ENCODE measurements at places on chromosomes 5 and 9.

DNA sequence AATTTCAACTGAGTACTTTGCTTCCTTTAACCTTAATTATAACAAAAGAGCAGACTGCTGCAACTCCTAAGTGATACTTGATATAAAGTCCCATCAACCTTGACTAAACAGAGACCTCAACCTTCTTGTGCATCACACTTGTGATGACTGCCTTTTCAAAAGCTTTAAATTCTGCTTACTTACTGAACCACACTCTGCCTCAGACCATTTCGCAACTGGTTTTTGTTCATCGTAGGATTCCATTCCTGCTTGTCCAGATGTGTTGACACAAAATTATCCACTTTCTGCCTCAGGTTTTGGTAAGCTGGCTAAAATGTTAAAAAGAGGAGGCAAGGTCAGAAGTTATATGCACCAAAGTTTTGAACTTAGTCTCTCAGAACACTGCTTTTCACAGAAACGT lies 3.5 kb downstream of the BOD1 start:
- no peak for DNase-seq

GRCh38 chr5:150448952-150449516 lies 505 bp downstream of the RPS14 start:
- peak; percentile 53 for DNase-seq

DNA sequence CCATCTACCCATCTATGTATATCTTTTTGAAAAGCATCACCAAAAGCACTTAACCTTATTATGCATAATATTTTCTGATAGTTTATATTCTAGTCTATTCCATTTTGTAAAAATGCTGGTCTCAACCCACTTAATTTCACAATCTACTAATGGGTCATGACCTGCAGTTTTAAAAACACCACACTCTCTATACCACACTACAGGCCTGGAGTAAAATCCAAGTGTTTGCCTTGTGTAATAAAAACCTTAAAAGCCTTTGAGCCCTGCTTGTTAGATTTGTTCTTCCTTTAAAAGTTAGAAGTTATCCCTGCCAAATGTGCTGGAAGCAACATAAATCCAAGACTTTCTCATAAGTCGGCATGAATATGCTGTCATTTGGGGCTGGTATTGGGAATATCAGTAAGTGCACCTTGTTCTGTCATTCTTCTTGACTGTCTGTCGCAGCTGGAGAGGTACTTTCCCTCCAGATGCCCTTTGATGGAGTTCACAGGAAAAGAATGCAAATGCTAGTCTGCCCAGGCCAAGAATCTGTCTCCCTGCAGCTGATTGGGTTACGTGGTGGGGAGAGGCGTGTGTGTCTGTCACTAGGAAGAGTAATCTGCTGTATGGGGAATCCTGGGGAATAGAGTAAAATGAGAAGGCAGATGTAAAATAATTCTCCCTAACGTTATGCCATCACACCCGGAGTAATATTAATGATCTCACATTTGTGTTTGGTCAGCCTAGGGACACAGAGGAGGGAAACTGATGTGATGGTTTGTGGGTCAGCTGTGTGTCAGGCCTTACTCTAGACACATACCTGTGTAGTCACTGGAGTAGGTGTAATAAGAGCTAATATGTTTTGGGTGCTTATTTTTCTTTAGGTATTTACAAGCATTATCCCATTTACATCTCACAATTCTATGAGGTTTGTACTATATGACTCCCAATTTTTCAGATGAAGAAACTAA lies 79.4 kb downstream of the ZNF366 start:
- DNase-seq = no peak

DNA sequence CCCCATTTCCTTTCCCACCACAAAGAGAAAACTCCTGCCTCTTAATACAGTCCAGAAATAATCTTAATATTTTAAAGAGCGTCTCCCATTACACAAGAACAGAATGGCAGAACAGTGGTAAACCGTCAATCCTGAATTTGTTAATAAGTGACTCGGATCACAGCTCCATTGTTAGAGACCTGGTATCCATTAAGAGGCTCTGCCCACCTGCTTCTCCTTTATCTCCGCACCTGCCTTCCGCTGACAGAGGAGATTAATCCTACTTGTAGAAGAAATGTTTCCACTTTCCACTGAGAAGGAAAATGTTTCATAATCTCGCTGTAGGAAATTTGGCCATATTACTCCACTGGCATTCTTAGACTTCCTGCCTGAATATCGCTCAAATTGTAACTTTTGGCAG lies 1493.2 kb downstream of the MAT2B start:
- no peak for DNase-seq

- DNase-seq = peak; percentile 54
These were observed 12.6 kb downstream of the QSOX2 start for GRCh38 chr9:136232969-136233368.

DNA sequence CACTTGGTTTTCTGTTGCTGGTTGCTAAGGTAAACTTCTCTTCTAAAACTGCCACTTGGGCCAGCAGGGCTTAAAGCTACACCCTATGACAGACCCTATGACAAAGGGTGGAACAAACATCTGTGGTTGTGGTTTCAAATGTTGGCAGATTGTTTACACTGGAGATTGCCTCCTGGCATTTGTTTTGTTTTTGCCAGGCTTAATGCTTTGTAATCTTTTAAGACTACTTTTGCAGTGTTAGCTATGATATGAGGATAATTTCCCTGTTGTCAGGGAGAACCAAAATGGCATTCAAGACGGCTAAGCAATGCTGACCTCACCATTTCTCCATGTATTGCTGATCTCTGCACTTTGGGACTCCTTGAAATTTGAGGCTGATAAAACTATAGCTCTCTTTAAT lies 50.3 kb downstream of the MAMDC2 start:
- peak; percentile 17 for DNase-seq

- no peak for DNase-seq
These were observed 167.7 kb upstream of the LHFPL2 start for GRCh38 chr5:78816143-78816765.

DNA sequence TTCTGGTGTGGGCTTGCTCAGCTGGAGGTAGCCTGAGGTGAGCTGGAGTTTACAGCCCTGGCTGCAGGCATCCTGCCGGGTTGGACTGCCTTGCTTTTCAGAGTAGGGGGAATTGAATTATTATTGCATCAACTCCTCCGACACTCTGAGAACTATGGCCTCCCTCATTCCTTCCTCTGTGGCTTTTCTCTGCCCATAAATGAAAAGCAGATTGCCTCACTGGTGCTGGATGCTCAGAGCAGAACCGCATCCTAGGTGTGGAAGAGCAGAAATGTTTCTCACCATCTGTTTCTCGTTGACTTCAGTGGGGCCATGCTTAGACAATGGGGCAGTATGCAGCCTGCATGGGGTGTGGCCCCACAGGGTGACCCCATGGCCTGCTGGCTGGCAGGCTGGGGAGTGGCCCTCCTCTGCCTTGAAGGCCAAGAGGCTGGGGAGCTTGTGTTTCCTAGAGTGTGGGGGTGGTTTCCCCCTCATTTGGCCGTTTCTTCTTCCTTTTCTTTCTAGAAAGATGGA lies 27.3 kb upstream of the TGFBI start:
- DNase-seq = no peak

- DNase-seq = no peak
These were observed 126.3 kb downstream of the C5orf15 start for GRCh38 chr5:133841831-133842750.

GRCh38 chr9:130499804-130500263 lies 55.1 kb downstream of the ASS1 start:
- DNase-seq = no peak

GRCh38 chr5:103503066-103503465 lies 59.5 kb downstream of the NUDT12 start:
- DNase-seq = no peak

- no peak for DNase-seq
These were observed 104.7 kb upstream of the PIK3R1 start for GRCh38 chr5:68110894-68111293.

GRCh38 chr5:159833846-159834245 lies 82.4 kb upstream of the ADRA1B start:
- no peak for DNase-seq

DNA sequence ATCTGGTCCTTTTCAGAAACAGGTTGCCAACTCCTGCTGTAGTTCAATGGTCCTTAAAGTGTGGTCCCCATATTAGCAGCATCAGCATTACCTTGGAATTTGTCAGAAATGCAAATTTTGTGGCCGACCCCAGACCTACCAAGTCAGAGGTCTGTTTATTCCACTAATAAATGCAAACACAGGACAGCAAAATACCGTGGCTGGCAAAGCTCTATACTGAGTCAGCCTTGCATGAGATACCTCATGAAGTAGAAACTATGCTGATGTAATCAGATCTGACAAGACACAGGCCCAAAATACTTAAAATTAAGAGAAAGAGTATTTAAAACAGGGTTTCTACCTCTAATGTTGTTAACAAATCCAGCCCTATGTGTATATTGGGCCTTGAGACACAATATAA lies 3.0 kb downstream of the GOLM1 start:
- DNase-seq = no peak

- DNase-seq = peak; percentile 57
These were observed 77.8 kb upstream of the SPIN1 start for GRCh38 chr9:88310310-88310980.

GRCh38 chr9:130937146-130938076 lies 1.6 kb downstream of the FIBCD1 start:
- no peak for DNase-seq

GRCh38 chr9:136695955-136696354 lies 8.7 kb upstream of the AGPAT2 start:
- no peak for DNase-seq

- no peak for DNase-seq
These were observed 89.0 kb downstream of the ASTN2 start for GRCh38 chr9:117325831-117326230.

DNA sequence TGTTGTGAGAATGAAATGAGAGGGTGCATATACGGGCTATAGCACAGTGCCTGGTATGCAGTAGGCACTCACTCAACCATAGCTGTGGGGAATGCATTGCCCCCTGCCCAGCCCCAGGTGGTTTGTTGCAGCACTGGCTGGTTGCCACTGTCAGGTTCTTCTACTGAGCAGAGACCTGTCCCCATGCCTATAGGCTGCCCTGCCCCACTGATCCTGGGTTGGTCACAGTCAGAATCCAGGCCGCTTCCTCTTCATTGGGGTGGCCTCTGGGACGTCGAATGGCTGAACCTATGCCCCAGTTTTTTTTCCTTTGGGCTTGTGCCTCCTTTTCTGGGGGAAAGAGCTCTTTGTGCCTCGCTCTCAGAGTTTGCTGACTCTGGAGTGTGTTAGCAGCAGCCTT lies 74.6 kb downstream of the RGS3 start:
- no peak for DNase-seq

- DNase-seq = peak; percentile 8
These were observed 825.0 kb downstream of the TLR4 start for GRCh38 chr9:118529210-118529609.

GRCh38 chr5:155293605-155294178 lies 280.1 kb downstream of the KIF4B start:
- DNase-seq = no peak

DNA sequence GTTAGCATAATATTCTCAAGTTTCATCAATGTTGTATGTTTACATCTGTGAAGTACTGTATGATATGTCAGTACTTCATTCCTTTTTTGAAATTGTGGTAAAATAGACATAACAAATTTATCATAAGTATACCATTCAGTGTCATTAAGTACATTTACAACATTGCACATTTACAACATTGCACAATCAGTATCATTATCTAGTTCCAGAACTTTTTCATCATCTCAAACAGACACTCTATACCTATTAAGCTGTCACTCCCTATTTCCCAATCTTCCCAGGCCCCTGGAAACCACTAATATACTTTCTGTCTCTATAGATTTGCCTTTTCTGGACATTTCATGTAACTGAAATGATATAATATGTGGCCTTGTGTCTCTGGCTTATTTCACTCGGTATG lies 75.1 kb upstream of the ATG10 start:
- DNase-seq = peak; percentile 14

DNA sequence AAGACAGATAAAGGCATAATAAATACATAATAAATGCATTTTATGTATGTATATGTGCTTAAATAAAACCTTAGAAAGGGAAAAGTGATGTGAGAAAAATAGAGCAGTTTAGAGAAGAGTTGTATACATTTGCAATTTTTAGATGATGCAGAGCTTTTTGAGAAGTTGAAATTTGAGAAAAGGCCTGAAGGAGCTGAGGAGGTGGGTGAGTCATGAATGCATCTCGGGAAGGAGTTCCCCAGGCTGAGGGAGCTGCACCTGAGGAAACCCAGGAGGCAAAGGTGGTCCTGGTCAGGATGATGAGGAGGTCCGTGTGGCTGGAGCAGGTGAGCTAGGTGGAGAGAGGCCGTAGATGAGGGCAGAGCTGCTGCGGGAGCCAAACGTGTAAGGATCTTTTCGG lies 17.4 kb upstream of the CD180 start:
- DNase-seq = no peak

- no peak for DNase-seq
These were observed 106.9 kb downstream of the UGCG start for GRCh38 chr9:112003538-112003937.

DNA sequence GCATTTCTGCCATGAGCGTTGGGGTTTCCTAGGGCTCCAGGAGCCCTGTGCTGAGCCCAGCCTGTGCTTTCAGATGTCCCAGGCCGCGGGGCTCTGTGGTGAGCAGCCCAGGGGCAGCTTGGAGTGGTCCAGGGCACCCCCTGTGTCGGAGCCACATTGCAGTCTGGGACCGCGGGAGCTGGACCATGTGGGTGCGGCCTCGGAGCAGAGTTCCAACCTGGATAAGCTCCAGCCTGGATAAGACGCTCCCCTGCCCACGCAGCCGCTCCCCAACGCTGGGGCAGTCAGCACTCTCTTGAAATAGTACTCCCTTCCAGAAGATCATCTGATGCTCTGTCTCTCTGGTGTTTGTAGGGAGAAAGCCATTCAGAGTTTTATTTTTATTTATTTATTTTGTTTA lies 111.1 kb downstream of the WNK2 start:
- no peak for DNase-seq

GRCh38 chr5:154654486-154655371 lies 100.4 kb upstream of the LARP1 start:
- peak; percentile 53 for DNase-seq

GRCh38 chr5:126481243-126481642 lies 58.0 kb downstream of the GRAMD2B start:
- no peak for DNase-seq

DNA sequence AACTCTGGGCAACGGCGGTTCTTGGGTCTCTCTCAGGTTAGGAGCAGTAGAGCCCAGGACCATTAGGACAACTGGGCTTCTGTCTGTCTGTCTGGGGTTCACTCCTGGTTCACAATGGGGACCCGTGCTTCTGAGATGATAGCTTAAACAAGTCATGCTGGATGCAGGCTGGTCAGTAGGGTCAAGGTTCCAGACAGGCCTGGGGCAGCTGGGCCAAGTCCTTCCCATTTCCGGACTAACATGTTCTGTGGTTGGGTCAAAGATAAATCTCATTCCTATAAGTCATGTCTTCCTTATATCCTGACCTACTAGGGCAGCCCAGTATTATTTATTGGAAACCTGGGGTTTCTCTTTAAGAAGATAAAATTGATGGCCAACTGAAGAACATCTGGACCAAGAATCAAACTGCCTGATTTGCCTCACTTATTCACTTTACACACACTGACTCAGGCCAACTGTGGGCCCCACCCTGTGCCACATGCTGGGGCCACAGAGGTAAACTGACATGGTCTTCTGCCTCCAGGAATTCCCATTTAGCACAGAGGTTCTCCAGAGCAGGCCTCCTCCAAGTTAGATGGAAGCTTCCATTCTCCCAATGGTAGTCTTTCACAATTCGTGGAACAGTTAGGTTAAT lies 8.3 kb downstream of the HDHD3 start:
- peak; percentile 72 for DNase-seq

- peak; percentile 64 for DNase-seq
These were observed 480 bp downstream of the LMNB1 start for GRCh38 chr5:126777257-126777974.
